ENCODE measurements at places on chromosomes 7 and 10.
A peak's percentile ranks its signal among the peaks of the same experiment; 100 is the strongest.

- DNase-seq, result peak; percentile 47
These were observed 33.2 kb downstream of the BNIP3 start for GRCh38 chr10:131948501-131948900.

DNA sequence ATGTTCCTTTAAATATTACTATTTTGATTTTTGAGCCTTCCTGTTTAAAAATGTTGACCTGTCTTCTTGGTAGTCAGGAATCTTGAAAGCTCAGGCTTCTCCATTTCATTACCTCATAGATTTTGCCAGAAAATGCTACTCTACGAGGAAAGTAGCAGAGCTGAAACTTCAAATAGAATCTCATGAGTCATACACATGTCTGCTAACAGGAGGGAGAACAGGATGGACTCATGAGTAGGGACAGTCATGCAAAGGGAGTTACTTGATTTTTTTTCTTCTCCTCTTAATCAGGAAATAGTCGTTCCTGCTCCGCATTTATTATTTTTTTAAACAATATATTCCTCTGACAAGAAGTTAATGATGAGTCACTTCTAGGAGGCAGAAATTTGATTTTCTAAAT is 37.0 kb upstream of the MINDY3 start:
- no peak for DNase-seq

- DNase-seq, result no peak
These were observed 296.2 kb downstream of the HTR7 start for GRCh38 chr10:90561666-90562065.

- no peak for DNase-seq
These were observed 3.1 kb upstream of the IRF5 start for GRCh38 chr7:128934361-128935341.

- no peak for DNase-seq
These were observed 10.7 kb upstream of the COBL start for GRCh38 chr7:51327287-51327717.

GRCh38 chr10:106255111-106255678 is 909.3 kb downstream of the SORCS1 start:
- DNase-seq, result no peak

- DNase-seq, result no peak
These were observed 35.5 kb upstream of the NCAPG2 start for GRCh38 chr7:158740013-158740656.

- no peak for DNase-seq
These were observed 35.8 kb downstream of the MINDY3 start for GRCh38 chr10:15824498-15824897.

- DNase-seq, result no peak
These were observed 40.6 kb upstream of the WAC start for GRCh38 chr10:28492116-28492920.

DNA sequence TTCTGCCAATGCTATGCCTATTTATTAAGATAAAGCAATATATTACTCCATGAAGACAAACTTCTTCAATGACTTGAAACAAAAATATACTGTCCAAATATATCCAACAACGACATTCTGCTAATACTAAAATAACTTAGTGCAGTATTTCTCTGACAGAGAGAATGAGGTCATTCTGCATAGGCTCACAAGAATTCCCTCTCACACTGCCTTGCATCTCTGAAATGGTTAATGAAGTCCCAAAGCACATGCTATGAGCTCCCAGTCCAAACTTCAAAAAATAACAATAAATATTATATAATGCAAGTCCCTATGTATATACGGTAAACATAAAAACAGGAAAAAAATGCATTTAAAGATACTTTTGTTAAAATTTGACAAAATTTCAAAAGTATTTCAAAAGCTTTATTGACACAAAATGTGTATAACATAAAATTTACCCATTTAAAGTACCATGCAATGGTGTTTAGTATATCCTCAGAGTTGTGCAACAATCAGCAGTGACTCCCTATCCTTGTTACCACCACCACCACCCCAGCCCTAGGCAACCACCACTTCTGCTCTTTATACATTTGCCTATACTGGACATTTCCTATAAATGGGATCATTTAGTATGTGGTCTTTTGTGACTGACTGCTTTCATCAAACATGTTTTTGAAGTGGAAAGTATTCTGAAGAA is 27.6 kb downstream of the CHCHD3 start:
- no peak for DNase-seq

DNA sequence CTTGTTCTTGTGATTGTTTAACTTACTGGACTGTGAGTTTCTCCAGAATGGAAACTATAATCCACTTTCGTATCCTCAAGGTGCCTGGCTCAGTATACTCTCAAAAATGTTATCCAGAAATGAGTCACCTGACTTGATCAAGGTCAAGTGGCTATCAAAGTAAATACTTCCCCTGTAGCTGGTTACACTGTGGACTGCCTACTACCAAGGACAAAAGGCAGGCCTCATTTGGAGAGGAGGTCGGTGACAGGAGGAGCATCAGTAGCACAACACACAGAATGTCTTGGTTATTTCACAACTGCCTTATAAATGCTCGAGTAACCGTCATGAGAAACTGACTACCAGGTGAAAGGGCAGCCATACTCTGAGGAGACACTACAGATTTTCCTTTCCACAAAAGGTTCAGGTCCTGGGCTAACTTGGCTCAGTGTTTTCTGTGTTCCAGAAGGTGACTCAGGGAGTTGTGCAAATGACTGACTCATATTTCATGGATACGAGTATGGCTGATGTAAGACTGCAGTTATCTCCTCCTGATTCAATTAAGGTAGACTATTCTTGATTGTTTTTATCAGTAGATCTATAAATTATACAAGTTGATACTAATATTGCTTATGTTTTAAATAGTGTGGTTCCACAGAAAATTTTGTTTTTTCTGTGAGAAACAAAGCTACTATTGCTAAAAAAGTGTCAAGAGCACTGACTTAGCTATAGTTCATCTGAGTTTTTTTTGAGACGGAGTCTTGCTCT is 4.2 kb upstream of the CCNY start:
- no peak for DNase-seq

Data from activated effector memory CD4-positive, alpha-beta T cell treated with anti-CD3 and anti-CD28 coated beads, Interleukin-2, amount 50 U/mL, for 16 hours (primary cell).